Inflammatory macrophage treated with lipopolysaccharide for 4 hours (primary cell): ENCODE measurements at places on chromosomes 3 and 15.

GRCh38 chr15:85618956-85619491, 175.7 kb downstream of the KLHL25 start:
- DNase-seq, result peak; percentile 95

DNA sequence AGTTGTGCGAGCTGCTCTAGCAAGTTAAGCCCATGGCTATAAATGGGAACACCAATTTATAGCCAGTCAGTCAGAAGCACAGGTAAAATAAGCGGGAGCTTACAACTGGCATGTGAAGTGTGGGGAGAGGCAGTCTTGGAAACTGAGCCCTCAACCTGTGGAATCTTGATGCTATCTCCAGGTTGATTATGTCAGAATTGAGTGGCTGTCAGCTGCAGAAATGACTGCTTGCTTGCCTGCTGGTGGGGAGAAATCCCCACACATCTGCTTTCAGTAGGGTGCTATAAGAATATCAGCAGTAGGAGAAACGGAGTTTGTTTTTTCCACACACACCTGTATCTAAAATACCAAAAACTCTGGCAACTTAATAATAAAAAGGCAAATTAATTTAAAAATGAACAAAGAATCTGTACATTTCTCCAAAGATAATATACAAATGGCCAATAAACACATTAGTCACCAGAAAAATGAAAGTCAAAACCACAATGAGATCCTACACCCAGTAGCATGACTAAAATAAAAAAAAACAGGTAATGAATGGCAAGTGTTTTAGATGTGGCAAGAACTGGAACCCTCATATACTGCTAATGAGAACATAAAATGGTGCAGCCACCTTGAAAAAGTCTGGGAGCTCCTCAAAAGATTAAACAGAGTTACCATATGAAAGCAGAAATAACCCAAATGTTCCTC, 26.0 kb upstream of the MAP4 start:
- no peak for DNase-seq

GRCh38 chr15:91407269-91407889, 307.3 kb downstream of the SV2B start:
- no peak for DNase-seq

DNA sequence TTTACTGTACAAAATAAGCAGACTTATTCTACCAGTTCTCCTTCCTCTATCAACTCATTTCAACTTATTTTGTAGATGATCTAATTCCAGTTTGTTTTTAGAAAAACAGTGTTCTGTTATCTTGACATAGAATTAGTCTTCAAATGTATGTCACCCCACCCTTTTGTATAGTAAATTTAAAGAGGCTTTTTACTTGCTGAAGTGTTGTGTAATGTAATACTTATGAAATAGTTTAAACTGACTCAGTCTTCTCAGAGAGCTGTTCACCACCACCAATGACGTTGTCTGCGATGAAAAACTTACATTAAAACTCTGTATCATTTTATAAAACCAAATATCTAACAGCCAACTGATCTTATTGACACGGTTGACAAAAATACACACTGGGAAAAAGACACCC, 82.9 kb downstream of the RAP2B start:
- DNase-seq, result peak; percentile 82

GRCh38 chr3:119856695-119857094, 74.8 kb downstream of the NR1I2 start:
- no peak for DNase-seq

DNA sequence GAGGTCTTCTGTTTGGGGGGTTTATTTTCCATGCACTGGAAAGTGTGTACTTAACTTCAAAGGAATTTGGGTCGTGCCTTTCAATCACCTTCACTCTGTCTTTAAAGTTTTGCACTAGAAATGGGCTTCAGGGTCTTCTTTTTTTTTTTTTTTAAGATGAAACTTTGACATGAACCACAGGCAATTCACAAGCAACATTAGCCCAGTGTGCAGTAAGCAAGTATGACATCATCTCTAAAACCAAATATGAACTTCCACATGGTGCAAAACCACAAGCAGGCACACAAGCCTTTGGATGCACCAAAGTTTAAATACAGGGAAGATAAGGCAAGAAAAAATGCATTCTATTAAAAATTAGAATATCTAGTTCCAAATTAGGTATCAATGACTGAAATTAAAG, 381.9 kb downstream of the ERC2 start:
- no peak for DNase-seq

DNA sequence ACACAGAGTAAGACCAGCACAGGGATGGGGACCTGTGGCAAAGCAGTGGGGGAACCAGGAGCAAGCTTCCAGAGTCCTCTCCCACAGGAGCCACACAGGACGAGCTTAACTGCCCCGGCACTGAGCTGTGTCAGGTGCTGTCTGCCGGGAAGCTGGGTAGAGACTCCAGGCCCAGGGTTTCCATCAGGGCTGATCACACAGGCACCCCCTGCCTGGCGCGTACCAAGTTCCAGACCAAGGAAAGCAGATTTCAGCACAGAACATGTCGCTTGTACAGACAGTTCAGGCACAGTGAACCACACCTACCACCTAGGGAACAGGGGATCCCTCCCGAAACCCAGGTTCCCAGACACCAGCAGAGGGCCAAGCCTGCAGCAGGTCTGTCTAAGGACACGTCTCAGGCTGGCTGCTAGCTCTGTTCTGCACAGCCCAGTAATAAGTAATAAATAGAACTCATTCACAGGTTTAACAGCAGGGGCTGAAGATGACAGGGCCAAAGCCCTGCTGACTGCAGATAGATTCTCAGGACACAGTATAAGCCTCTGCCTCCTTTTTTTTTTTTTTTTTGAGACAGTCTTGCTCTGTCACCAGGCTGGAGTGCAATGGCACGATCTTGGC, 30.2 kb upstream of the OCA2 start:
- DNase-seq, result no peak

DNA sequence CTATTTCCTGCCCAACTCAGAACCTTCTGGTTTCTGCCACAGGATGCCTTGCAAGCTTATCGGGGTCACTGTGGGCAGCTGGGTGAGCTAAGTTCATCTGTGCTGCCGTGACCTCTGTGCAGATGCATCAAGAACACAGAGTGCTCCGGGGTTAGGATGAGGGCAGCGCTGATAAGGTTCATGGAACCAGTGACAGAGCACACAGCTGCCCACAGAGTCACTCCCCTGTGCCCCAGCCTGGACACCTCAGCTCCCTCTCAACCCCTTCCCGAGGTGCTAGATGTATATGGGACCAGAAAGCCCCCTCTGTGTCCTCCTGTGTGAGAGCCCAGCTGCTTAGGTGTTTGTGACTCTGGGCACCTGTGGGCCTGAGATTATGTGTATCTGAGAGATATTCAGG, 15.8 kb upstream of the ALAS1 start:
- no peak for DNase-seq

GRCh38 chr15:93154666-93155065, 65.7 kb upstream of the RGMA start:
- DNase-seq, result no peak

DNA sequence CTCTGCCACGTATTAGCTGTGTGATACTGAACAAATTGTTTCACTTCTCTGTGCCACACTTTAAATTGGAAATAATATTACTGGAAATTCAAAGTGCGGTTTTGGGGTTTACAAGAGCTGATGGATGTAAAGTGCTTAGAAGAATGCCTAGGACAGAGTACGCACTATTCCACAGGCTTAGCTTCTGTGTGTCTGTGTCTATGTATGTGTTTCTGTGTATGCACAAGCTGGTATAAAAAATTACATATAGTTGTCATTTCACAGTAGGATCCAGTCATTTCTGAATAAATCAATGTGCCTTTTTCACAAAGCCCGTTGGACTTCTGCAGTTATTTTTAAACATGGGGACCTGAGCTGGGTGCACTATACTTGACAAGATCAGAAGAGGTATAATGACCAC, 370.4 kb downstream of the TUSC7 start:
- no peak for DNase-seq

DNA sequence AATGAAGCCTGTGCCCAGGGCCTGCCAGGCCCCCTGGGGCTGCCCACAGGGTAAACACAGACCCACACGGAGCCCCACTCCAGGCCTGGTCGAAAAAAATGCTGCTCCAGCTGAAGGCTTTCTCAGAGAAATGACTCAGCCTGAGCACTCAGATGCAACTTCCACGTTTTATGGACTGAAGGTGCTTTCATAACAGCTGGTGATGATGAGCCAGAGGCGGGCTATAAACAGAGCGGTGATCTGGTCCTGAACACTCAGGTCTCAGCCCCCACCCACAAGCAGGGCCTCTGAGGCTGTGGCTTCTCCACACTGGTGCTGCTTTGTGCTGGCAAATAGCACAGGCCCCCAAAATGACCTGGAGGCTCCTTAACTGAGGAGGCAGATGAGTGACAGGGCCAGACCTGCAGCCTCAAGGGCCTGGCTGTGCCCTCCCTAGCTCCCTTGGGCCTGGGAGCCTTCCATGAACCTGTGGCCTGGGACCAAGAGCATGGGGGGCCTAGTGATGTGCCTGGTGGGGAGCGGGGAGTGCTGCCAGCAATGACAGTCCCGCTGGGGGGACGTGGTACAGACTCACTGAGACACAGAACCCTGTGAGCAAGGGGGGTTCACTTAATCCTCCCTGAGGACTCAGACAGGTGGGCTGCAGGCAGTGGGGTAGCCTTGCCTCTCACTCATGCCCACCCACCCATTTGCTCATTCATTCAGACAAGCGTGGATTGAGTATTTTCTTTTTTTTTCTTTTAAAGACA, 23.0 kb upstream of the FURIN start:
- DNase-seq, result peak; percentile 97

GRCh38 chr3:190886945-190887344, 24.5 kb upstream of the GMNC start:
- peak; percentile 23 for DNase-seq

DNA sequence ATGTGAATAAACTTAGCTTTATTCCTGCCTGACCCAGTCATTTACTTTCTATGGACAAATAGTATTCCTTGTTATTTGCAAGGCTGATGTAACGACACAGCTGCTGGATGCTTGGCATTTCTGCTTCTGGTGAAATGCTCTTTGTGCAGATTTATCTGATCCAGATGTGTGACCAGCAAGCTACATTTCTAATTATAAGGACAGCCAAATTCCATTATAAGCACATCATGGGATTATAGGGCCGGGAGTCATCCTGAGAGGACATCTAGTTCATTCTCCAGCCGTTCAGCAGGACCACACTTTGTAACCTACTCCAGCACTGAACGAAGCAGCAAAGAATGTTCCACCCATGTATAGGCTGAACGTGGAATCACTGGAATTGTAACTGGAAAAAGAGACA, 42.9 kb downstream of the FNDC3B start:
- DNase-seq, result no peak

DNA sequence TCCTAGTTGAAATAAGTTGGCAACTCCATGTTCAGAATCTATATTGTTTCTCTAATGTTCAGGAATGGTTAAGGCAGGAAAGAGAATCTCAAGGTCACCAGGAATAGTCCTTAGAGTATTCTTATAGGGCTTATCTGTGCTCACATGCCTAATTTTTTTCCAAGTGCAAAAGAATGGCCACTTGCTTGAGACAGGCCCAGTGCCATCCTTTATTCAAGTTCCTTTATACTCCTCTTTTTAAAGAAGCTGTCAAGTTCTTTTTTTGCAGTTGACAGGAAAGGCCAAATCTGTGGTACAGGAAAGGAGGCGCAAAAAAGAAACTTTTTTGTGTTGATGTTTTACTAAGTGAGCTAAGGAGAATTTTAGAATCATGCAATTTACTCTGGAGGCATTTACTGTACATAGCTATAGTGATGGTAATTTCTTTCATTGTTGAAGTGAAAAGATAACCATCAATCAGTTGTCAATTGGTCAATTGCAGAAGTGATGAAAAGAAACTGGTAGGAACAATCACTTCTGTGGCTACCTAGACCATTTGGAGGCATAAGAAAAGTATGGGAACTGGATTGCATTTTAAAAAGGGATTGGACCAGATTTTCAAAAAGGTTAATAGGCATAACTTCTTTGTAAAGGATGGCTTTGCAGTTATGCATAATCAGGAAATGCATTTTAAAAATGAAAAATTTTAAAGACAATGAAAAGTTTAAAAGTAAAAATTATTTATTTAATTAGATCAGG, 102.5 kb upstream of the SOX2 start:
- no peak for DNase-seq

DNA sequence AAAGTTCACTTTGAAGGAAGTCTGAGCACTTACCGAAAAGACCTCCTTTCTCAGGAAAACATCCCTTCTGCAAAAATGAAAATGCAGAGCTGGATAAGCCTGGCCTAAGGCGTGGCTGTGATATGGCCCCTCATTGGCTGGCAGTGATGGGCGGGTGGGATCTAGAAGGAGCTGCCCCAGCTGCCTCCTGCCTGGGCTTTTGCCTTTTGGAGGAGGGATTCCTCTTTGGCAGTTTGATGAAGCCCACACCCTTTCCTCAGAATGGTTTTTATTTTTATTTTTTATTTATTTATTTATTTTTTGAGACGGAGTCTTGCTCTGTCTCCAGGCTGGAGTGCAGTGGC, 4.0 kb upstream of the DZIP1L start:
- no peak for DNase-seq

GRCh38 chr3:72442759-72443158, 405.5 kb downstream of the SHQ1 start:
- DNase-seq, result no peak

- DNase-seq, result no peak
Measured at GRCh38 chr3:28386049-28386448, 37.4 kb upstream of the AZI2 start.

GRCh38 chr3:46293035-46293724, 50.9 kb downstream of the CCR3 start:
- DNase-seq, result no peak

GRCh38 chr3:122640437-122640999, 40.1 kb upstream of the PARP14 start:
- DNase-seq, result no peak

GRCh38 chr15:63195569-63196015, 6.2 kb downstream of the RAB8B start:
- no peak for DNase-seq

- DNase-seq, result no peak
Measured at GRCh38 chr3:45927881-45928280, 15.4 kb upstream of the CXCR6 start.

- no peak for DNase-seq
Measured at GRCh38 chr15:39752991-39753390, 29.6 kb downstream of the FSIP1 start.

- DNase-seq, result no peak
Measured at GRCh38 chr3:152039887-152040286, 166.4 kb downstream of the SUCNR1 start.

GRCh38 chr3:9785602-9786001, 6.7 kb downstream of the TADA3 start:
- no peak for DNase-seq

DNA sequence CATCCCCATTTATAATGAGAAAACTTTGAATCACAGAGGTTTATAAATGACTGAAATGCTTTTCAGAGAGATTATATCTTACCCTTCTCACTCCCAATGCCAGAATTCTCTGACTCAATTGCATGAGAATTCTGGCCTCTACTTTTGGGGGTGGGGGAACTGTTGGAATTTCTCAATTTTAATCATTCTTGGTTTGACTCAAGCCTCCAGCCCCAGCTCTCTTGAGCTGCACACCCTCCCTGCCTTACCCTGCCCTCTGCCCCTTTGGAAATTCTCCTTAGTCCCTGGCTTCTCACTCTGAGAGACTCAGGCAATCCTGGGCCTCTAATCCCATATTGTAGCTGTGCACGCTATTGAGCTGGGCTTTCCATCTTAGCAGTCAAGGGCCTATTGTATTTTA, 44.2 kb downstream of the ZNF589 start:
- no peak for DNase-seq
